Activated CD4-positive, alpha-beta T cell treated with anti-CD3 and anti-CD28 coated beads for 4 hours (primary cell): ENCODE measurements at places on chromosomes 4 and X.

DNA sequence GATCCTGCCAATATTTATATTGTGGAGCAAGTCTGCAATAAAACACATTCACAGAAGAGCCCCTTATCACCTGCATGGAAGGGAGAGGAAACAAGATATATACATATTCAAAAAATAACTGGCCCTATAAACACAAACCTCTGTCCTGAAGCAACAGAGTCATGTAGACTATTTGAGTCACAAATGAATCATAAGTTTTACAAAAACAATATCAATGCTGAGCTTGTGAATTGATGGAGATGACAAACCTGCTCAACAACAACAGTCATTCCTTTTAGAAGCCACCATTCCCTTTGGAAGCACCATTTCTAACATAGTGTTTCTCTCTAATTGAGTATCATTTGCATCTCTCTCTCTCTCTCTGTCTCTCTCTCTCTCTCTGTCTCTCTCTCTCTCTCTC, 313.9 kb downstream of the MID1IP1 start:
- no peak for DNase-seq

DNA sequence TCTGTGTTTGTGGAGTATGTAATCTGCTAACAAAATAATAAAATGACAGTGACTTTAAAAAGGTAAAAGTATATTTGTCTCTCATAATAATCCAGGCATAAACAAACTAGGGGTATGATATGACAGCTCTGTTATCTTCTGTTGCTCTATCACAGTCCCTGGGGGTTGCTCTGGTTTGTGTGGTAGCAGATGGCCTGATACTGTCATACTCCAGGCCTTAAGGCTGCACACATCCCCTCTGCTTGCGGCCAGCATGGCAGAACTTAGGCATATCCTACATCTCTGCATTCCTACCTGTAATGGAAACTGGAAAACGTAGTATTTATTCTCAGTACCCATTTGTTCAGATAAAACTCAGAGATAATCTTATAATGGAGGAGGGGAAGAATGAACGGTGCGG, 117.9 kb upstream of the HAND2 start:
- DNase-seq, result no peak

GRCh38 chr4:19776929-19777328, 474.8 kb upstream of the SLIT2 start:
- DNase-seq, result no peak

DNA sequence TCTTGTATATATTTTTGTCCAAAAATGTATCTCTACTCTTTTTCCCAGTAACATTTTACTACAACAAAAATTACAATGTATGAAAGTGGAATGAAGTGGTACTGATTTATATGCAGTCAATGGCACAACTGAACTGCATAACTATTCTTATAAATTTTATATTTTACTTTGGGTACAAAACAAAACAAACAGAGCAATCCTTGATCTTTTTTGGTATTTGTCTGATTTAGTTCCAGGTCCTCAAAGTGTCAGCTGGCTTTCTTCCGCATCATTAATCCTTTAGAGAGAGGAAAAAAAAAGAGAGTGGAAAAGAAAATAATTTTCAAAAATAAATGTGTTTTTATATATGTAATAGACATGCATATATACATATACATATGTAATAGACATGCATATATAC, 252.4 kb upstream of the SLIT2 start:
- no peak for DNase-seq
